G401 (cell line): ENCODE measurements at places on chromosomes 4 and X. TPM values are rescaled to one million over a fixed set of nuclear protein-coding genes. Genes with fewer than 3 reads are reported as not detected.

Gene CXCL9
- total RNA-seq, result not detected in 2 replicates

Gene NR0B1
- 0.18 TPM in 1 of 2 replicates, not detected in the other for total RNA-seq

Gene PAGE5
- total RNA-seq, result not detected in 2 replicates

Gene FMR1NB
- total RNA-seq, result not detected in 2 replicates

Gene MAGED4
- 9.0 and 25.8 TPM in 2 replicates for total RNA-seq

Gene MORC4
- 7.0 and 7.8 TPM in 2 replicates for total RNA-seq

Gene SPATA18
- 0.37 TPM in 1 of 2 replicates, not detected in the other for total RNA-seq

Gene TECRL
- not detected in 2 replicates for total RNA-seq

Gene CT45A1
- not detected in 2 replicates for total RNA-seq

Gene OTOP1
- total RNA-seq, result not detected in 2 replicates

Gene CT45A5
- 0.61 TPM in 1 of 2 replicates, not detected in the other for total RNA-seq

Gene BEX1
- total RNA-seq, result 273 and 377 TPM in 2 replicates

Gene STPG2
- 0.12 TPM in 1 of 2 replicates, not detected in the other for total RNA-seq

GRCh38 chr4:26076000-26076587, 162.1 kb downstream of the SMIM20 start:
- no peak for DNase-seq

GRCh38 chr4:67083496-67083895, 461.8 kb downstream of the CENPC start:
- DNase-seq, result no peak

GRCh38 chrX:33970028-33970967, 161.8 kb downstream of the FAM47A start:
- no peak for DNase-seq

- no peak for DNase-seq
Observed at GRCh38 chr4:88745175-88745574, 47.5 kb upstream of the NAP1L5 start.

- DNase-seq, result no peak
Observed at GRCh38 chr4:83139514-83140156, 25.1 kb upstream of the PLAC8 start.

- no peak for DNase-seq
Observed at GRCh38 chr4:105193536-105193935, 46.9 kb downstream of the TET2 start.

DNA sequence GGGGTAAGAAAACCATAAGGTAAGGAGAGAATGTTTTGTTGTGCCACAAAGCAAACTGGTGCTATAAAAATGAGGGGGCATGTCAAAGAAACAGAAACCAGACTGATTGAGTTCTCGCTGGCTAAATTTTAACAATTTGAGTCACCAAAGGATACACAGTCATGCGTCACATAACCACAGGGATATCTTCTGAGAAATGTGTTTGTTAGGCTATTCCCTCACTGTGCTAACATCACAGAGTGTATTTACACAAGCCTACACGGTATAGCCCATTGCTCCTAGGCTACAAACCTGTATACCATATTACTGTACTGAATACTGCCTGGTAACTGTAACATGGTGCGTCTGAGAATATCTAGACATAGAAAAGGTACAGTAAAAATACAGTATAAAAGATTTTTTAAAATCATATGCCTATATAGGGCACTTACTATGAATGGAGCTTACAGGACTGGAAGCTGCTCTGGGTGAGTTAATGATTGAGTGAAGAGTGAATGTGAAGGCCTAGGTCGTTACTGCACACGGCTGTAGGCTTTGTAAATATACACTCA, 50.1 kb downstream of the FBXW7 start:
- DNase-seq, result no peak

- no peak for DNase-seq
Observed at GRCh38 chr4:89324671-89325070, 17.1 kb upstream of the GPRIN3 start.

DNA sequence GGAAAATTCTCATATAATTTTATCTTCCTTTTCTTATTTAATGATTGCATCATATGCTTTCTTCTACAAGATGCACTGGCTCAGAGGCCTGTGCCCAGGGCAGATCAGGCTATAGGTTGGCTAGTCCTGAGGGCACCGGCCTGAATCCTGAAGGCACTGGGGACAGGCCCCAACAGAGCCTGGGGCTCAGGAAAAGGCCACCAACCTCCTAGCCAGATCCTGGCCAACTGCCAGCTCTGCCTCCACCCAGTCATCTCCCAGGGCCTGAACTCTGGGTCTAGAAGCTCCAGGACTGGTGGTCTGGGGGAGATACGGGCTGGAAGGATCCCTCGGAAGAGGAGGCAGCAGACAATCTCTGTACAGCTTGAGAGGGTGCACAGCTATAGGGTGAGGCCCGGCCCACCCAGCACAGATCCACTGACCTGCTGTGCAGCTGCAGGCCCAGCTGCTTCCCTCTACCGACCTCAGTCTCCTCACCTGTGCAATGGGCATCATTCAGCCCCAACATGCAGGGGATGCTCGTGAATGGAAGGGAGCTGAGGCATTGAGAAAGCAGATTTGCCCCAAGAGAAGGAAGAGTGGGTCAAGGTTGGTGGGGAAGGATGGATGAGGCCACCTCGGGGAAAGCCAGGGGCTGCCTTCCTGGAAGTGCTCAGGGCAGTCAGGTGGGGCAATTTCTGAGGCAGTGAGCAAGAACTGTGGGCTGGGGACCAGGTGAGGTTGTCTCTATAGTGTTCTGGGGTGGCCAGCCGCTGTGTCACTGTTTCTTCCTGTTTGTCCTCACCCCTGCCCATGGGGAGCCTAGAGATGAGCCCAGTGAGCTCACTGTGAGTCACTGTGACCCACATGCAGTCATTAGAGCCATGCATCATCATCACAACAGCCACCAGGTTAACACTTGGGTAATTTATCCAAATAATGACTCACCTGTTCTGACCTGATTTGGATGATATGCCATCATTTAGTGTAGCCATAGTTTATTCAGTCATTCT, 22.4 kb upstream of the XAGE2 start:
- no peak for DNase-seq

- DNase-seq, result no peak
Observed at GRCh38 chr4:53477038-53477565, 99.7 kb downstream of the FIP1L1 start.

DNA sequence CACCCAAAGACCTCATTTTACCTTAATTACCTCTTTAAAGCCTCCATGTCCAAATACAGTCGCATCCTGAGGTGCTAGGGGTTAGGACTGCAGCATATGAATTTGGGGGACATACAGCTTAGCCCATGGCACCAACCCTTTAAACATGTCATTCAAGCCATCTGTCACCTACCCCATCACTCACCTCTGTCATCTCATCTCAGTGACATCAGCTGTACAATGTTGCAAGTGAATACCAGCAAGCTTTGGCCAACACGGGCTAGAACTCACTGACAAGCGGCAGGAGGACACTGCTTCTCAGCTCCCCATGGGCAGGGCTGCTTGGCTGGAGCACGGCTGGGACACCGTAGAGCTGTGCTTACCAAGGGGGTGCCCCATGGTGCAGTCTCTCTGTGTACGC, 107.5 kb downstream of the STK32B start:
- DNase-seq, result no peak

DNA sequence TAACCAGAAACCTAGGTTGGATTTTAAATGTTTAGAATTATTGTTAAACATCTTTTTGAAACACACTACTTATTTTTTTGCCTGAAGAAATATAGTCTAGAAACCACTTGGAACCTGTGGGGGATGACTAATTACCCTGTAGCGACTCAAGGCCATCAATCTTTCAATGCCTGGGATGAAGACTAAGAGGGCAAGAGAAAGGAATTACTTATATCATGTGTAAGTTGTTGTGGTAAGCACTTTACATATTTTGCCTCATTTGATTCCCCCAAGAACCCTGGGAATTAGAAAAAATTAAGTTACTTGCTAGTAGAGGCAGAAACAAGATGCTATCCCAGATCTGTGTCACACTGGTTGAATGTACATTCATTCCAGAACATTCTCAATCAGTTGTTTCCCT, 170.9 kb upstream of the GRIA3 start:
- DNase-seq, result no peak

GRCh38 chr4:46986922-46987638, 6.3 kb downstream of the GABRA4 start:
- DNase-seq, result no peak

DNA sequence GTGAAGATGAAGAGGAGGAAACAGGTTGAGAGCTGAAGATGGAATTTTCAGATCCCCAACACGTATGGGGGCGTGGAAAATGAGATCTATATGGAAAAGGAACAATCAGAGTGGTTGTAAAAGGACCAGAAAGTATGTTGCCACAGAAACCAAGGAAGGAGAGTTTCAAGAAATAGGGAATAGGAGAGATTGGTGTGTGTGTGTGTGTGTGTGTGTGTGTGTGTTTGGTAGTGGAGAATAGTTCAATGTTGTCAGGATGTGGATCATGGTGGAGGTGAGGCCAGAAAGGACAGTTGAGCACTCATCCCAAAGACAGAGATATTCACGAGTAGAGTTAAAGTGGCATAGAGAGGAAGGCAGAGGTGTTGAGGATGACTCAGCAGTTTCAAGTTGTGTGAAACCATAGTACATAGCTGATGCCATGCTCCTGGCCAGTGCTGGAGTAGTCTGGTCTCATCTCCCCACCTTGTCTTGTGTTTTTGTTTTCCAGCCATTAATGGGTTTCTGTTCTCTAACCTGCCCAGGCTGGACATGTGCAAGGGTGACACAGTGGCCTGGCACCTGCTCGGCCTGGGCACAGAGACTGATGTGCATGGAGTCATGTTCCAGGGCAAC, 36.1 kb downstream of the HEPH start:
- DNase-seq, result no peak

DNA sequence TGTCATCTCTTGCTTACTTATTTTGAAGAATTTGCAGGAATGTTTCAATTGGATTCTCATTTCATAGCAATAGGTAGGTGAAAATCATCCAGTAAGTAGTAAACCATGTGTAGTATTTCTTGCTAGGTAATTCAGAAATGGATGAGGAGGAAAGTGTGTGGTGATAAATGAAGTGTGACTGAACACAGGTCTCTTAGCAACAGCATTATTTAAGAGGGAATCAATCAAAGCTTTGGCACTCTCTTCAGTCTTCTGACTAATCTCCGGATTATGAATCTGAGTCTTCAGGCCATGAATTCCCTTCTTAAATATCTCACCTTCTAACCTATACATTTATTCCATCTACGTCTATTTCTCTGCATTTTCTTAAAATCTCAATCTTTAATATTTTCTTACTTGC, 55.8 kb upstream of the ARHGAP24 start:
- no peak for DNase-seq

- DNase-seq, result no peak
Observed at GRCh38 chrX:27451324-27451723, 11.8 kb downstream of the PPP4R3C start.

DNA sequence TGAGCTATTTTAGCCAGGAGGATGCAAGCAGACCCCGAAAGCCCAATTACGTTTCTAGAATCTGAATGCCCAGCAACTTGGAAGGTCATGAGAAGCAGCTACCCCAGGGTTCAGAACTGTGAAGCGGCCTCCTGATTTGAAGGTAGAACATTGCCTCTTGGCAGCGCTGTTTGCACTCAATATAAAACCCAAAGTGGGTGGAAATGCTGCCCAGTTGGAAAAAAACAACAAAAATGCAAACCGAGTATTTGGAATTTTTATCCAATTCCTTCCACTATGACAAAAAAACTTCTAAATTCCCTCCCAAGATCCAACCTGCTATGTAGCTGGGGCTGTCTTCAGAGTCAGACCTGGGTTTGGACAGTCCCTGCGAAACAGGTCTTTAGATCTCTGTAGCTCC, 103.3 kb upstream of the RBPJ start:
- peak; percentile 70 for DNase-seq

GRCh38 chr4:143215873-143216272, 31.2 kb downstream of the USP38 start:
- DNase-seq, result no peak

GRCh38 chr4:47084111-47084510, 52.7 kb downstream of the GABRB1 start:
- no peak for DNase-seq

- DNase-seq, result no peak
Observed at GRCh38 chrX:69507500-69507789, 3.3 kb downstream of the NALF2 start.

GRCh38 chr4:16670727-16671126, 227.7 kb downstream of the LDB2 start:
- no peak for DNase-seq

DNA sequence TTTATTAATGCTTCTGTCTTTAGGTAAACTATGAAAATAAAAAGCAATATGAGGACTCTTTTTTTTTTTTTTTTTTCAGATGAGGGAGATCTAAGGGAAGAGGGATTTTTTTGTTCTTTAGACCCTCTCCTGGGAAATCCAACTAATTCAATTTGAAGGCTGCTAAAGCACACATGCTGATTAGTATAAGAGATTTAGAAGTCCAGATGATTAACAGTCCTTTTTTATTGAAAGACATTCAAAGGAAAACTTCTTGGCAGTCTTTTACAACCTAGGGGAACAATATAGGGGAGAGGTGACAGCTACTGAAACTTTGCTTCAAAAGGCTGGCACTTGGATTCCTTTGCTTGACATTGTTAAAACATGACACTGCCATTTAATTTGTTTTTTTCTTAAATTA, 602.5 kb downstream of the RAPGEF2 start:
- no peak for DNase-seq

GRCh38 chr4:60885011-60885410, 315.1 kb upstream of the ADGRL3 start:
- DNase-seq, result no peak
